ENCODE measurements at places on chromosomes 1 and 21. TPM values are rescaled to one million over a fixed set of nuclear protein-coding genes. Genes with fewer than 3 reads are reported as not detected.
A peak's percentile ranks its signal among the peaks of the same experiment; 100 is the strongest.

Gene GPR25
- total RNA-seq = not detected

Gene SH2D1B
- 0.27 TPM for total RNA-seq

Gene SLC30A2
- total RNA-seq = 1.0 TPM

Gene AKNAD1
- not detected for total RNA-seq

DNA sequence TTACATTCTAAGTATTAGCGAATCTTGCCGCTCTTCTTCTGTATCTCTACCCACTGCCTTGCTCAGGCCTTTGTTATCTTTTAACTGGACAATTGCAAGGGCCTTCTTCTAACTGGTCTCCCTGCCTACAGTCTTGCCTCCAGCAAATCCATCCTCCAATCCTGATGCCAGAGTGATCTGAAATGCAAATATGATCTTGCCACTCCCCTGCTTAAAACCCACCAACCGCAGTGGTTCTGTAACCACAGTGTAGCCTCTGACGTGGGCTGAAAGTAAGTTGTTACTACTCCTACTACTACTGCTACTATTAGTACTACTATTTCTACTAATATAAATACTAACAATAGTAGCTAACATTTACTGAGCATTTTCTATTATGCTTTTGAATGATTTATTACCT is 12.4 kb downstream of the MOV10 start:
- DNase-seq = no peak

GRCh38 chr1:10724948-10725847 is 71.2 kb downstream of the CASZ1 start:
- DNase-seq = peak; percentile 79

DNA sequence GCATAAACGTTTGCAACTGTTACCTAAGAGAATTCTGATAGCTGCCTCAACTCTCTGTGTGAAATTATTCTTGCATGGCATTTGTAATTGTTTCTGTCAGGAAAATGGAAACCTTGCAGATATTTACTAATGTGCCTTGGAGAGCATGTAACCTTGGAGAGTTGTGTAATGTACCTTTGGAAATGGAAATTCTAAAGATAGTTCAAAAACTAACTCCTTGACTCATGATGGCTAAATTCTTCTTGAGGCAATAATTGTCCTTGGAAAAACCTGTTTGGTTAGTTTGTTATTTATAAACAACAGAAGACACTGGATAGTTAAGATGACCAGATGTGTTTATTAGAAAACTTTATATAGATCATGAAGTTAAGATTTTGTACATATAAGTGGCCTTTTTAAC is 1033.8 kb downstream of the PLA2G4A start:
- DNase-seq = no peak

Gene PALMD
- total RNA-seq = 104 TPM

- DNase-seq = no peak
These were observed 13.7 kb downstream of the ZBTB17 start for GRCh38 chr1:15962176-15962575.

DNA sequence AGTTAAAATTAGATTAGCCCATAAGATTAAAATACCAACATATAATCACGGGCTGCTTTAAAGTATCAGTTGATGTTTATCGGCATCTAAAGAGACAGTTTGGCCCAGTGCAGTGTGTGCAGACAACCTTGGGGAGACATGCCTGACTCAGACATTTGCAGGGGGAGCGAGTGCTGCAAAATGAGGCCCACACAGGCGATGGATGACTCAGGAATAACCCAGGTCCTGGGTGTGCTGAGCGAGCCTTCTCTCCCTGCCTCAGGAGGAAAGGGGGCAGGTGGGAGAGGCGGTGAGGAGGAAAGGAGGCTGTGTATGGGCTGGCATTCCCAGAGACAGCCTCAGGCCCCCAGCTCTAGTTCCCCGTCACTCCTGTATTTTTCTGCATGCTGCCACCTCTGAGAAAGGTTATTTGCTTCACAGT is 9.0 kb downstream of the SLC9A1 start:
- no peak for DNase-seq

Gene IVL
- not detected for total RNA-seq

GRCh38 chr1:96290033-96290432 is 431.6 kb upstream of the PTBP2 start:
- no peak for DNase-seq

Gene GPR157
- total RNA-seq = 18.8 TPM

Data from left cardiac atrium (tissue), 4 donors.